Left colon (tissue), 2 donors: ENCODE measurements at places on chromosomes 6 and 20.
A peak's percentile ranks its signal among the peaks of the same experiment; 100 is the strongest.

GRCh38 chr6:7129784-7130569, 22.2 kb downstream of the RREB1 start:
- no peak for DNase-seq

DNA sequence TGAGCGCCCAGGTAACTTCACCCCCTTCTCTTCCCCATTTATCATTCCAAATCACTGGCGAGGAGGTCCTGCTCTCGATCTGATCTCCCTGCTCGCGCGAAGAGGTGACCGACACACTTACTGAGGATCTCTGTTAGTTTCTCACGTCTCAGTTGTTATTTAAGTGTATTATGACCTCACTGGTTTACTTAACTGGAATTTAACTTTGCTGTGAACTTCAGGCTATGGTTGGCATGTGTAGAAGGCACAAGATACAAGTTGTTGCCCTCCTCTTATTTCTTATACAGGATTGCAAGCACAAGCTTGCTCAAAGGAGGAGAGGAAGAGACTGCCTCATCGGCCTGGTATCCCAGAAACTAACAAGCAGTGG, 1.2 kb downstream of the RNF217 start:
- DNase-seq = no peak

GRCh38 chr6:147825848-147826247, 317.4 kb downstream of the SAMD5 start:
- DNase-seq = no peak

DNA sequence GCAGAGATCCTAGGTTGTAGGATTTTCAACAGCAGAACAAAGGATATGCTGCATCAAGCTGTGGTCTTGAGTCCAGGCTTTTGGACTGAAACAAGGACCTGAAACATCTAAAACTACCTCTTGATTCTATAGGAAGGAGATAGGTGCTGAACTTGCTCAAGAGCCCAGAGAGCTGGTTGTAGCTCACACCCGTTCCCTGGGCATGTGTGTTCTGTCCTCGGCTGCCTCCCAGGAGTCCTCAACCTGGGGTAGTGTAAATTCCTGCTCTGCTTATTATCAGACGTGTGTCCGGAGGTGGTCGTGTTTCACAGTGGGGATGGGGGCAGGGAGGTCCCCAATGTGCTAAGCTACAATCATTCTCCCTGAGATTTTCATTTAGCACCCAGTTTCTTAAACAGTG, 4.8 kb downstream of the NOP56 start:
- no peak for DNase-seq

GRCh38 chr6:75794954-75795739, 46.1 kb downstream of the MYO6 start:
- no peak for DNase-seq

GRCh38 chr6:159754959-159755914, 6.6 kb upstream of the ACAT2 start:
- no peak for DNase-seq

DNA sequence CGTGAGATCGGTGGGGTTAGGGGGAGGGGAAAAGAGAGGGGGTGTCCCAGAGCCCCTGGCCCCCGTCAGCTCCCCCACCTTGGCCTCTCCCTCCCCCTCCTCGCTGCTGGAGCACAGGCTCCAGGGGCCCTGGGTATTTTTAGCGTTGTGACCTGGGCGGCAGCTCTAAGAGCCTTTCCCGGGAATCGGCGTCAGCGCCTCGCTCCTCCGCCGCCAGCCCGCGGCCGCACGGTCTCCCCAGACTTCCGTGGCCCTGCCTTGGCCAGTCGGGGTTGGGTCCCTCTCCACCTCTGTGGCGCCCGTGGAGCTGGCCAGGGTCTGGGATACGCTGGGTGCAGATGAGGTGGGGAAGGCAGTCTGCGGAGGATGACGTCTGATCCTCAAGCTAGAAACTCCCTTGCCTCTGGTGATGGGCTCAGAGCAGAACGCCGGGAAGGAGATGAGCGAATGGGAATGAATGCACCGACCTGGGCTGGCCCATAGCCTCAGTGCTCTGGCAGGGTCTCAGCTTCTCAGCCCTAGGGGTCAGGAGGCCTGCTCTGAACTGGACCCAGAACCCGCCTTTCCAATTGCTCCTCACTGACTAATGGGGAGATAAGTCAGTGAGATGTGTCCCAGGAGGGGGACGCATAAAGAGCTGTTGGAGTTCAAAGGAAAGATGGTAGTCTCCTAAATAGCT, 883 bp upstream of the DBNDD2 start:
- DNase-seq = peak; percentile 51

DNA sequence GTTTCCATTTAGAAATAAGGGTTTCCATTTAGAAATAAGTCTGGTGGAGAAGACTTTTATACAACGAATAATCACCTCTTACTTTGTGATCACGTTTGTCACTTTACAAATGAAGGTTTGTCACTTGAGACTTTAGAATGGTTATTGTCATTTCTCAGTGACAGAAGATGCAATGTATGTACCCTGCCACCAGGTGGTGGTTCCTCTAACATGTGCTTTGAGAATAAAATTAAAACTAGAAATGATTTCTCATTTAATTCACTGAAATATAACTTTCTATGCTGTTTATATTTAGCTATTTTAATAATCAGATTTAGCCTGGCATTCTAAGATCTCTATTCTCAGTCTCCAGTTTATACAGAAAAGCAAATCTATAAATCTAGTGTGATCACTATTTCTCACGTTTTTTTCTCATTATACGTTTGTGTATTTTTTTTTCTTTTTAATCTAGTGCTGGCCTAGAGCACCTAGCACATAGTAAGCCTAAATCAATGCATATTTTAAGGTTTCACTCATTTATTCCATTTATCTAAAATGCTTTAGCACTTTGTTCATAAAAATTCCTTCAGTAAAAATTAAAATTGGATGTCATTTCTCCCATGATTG, 57.4 kb upstream of the TFAP2D start:
- DNase-seq = no peak

GRCh38 chr20:45269754-45270270, 15.4 kb upstream of the SLPI start:
- no peak for DNase-seq

- DNase-seq = peak; percentile 39
Measured at GRCh38 chr20:51695574-51696303, 72.5 kb downstream of the ATP9A start.

DNA sequence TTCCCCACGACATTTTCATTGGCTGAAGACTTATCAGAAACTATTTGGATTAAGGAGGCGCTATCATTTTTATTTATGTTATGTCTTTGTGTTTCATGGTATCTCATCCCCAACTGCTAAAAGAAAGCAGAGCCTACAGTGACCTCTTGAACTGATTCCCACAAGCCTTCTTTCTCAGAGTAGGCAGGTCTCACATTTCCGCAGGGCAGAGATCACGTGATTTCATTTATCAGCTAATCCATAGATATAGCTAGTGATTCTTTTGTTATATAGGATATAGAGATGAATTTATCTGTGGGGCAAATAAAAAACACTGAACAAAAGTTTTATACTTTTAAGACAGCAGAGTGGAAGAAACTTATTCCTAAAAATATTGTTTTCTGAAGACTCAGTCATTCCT, 25.0 kb upstream of the POPDC3 start:
- DNase-seq = no peak

DNA sequence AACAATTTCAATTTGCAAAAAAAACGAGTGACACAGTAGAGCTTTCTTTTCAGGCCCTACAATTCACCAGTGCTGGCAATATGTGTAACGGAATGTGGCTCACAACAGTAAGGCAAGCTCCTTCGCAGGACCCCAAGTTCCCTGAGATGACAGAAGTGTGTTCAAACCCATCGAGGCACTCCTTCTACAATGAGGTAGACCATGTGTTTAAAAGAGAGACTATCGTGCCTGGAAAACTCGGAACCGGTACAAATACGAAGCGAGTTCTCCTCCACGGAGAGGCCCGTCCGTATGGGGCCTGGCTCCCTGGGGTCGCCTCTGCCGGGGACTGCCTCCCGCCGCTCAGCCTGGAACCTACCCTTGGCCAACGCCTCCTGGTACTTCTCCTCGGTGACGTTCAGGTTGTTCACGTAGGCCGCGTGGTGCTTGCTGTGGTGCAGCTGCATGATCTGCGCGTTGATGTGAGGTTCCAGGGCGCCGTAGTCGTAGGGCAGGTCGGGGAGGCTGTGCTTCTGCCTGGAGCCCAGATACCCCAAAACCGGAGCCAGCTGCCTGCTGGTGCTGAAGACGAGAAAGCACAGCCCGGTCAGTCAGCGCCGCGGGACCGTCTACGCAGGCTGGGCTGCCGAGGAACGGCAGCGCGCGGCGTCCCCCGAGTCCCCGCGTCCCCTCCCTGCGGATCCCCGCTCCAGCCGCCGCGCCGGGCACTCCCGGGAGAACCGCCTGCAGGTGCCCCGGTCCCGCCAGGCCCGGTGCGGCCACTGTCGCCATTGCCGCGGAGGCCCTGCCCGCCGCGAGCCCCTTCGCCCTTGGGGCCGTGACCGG, 526 bp downstream of the SOD2 start:
- DNase-seq = peak; percentile 77

- no peak for DNase-seq
Measured at GRCh38 chr20:15616626-15617025, 956.6 kb downstream of the KIF16B start.

DNA sequence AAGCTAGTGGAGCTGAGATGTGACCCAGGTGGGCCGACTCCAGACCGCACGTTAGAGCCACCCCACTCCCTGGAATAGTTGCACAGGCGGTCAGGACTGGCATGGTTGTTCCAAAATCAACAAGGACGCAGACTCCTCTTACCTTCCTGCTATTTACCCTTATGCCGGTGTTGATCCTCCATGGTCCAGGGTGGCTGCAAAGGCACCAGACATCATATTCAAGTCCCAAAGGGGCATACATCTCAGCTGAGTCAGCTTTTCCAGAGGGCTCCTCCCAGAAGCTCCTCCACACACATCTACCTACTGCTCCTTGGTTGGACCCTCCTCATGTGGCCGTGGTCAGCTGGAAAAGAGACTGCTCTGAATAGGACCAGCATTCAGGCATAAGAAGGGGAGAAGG, 112.2 kb downstream of the SYCP2 start:
- DNase-seq = no peak

DNA sequence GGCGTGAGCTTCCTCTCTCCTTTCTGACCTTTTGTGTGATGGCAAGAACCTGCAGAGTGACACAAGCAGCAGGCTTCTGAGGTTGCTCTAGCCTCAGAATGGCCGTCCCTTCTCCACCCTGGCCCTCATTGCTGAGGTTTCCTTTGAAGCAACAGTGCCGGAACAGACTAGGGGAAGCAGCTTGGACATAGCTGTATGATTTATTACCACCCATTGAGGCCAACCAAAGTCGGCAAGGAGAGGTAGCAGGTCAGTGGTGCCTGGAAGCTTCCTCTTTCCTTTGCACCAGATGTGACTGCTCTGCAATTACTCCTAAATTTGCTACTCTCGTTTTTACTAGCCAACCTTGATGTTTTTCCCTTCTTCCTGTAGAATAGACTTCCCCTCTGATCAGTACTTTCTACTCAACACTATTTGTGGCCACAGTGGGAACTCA, 31.4 kb downstream of the PTPN1 start:
- DNase-seq = no peak

DNA sequence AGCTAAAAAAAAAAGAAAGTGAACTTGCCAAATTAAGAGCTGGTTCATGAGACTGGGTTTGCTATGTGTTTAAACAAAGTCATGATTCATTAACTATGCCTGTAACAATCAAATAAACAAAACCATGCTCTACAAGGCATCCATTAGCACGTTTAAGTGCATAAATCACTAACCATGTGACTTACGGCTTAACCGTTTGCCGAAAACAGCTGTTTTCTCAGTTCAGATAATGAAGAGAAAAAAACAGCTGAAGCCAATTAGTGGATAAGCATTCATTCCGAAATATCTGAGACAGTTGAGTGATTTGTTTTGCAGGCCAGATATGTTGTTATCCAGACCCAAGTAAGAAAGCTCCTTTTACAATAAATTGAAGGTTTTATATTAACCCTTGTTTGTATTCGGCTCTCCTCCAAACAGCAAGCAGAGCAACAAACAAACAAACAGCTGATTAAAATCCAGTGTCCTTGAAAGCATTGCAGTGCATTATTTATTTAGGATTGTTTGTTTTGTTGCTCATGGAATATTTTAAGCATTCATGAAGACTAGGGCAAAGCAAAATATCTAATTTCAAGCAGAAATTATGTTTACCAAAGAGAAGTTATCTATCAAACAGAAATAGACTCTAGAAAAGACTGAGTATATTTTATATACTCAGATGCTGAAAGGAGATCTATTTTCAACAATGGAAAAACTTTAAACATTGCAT, 343.5 kb downstream of the RFPL4B start:
- no peak for DNase-seq

DNA sequence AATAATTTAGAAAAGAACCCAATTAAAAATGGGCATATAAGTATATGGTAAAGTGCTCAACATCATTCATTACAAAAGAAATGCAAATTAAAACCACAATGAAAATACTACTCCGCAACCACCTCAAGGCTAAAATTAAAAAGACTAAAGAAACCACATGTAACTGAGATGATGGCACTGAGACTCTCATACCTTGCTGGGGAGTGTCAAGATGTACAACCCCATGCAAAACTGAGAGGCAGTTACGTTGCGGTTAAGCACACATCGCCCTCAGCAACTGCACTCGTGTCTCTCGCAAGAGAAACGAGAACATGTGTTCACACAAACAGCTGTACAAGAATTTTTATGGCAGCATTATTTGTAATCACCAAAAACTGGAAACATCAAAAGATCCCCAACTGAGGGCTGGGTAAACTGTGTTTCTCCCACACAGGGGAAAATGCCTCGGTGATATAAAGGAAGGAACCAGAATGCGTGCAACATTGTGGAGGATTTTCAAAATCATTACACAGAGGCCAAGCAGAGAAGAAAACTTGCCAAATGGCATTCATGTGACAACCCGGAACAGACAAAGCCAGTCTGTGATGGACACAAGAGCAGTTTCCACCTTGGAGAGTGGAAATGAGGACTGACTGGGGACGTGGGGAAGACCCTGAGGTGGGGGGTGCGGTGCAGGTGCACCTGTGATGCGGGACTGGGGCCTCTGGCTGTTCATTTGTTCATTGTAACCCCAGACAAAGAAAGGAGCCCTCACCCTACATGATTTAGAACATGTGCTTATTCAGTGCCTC, 144.9 kb downstream of the WDR27 start:
- no peak for DNase-seq

DNA sequence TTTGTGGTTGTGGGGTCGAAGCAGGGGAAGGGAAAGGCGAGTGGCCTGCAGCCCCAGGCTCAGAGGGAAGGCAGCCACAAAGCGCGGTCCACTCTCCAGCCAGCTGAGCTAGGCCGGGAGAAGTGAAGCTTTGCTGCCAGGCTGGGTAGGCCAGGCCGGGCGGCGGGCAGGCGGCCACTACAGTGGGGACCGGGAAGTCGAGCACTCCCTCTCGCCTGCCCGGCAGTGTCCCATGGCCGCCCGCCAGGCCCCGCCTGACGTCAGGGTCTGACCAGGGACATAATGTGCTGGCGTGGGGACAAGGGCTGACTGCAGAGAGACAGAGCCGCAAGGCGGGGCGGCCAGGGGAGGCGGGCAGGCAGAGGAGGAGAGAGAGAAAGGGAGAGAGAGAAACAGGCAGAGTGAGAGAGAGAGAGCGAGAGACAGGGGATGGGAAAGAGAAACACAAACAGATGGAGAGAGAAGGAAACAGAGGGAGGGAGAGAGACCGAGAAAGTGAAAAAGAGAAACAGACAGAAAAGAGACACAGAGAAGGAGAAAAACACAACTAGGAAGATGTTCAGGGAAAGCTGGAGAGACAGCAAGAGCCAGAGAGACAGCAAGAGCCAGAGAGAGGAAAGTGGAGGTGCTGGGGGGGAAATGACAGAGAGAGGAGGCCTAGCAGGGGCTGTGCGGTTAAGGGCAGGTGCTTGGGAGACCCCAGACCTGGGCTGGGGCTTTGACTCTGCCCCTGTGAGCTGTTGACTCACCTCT, 94.5 kb upstream of the PTPN1 start:
- peak; percentile 97 for DNase-seq
